Natural killer cell (primary cell): ENCODE measurements at places on chromosomes 11 and 22. TPM values are rescaled to one million over a fixed set of nuclear protein-coding genes. Genes with fewer than 3 reads are reported as not detected.

MTFP1 gene
- total RNA-seq, result 15.7 TPM

EMID1 gene
- total RNA-seq, result 0.65 TPM

SHISAL1 gene
- not detected for total RNA-seq

PATE2 gene
- total RNA-seq, result not detected

BRSK2 gene
- total RNA-seq, result 0.14 TPM

- no peak for DNase-seq
Measured at GRCh38 chr11:77821349-77821851, 456 bp downstream of the AAMDC start.

DNA sequence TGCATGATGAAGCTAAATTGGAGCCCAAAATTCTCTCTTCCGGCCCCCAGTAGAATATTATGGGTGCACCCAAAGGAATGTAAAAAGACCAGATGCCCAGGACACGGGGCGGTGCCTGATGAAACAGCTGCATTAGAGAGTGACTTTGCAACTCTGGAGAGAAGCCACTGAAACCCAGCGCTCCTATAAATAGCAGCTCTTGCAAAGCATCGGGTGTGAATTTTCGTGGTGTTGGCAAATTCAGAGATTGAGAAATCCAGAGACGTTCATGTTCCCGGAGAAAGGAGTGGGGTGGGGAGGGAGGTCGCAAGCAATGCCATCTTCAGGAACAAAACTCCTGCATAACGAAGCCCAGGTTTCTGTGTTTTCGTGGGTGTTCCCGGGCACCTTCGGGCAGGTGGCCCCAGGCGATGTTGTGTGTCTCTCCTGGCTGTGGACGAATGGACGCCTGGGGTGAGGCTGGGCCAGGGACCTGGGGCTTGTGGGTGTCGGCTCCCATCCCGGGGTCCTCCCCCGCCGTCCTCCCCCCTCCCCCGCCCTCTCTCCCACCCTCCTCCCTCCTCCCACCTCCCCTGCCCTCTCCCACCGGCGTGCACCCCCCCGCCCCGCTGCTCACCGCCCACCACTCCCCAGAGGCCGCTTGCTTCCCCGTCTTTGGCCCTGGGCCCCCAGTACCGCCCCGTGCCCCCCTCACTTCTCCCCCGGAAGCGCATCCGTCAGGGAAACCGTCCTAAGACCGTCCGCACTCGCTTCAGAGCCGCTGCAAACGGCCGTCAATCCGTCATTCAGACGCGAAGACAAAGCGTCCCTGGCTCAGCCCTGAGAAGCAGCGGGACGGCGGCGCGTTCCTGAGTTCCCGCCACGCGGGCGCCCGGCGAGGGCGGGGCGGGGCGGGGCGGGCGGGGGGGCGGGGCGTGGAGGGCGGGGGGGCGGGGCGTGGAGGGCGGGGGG is 26.7 kb upstream of the TOLLIP start:
- DNase-seq, result peak; percentile 57

- DNase-seq, result no peak
Measured at GRCh38 chr11:45321669-45322068, 35.5 kb upstream of the SYT13 start.

DNA sequence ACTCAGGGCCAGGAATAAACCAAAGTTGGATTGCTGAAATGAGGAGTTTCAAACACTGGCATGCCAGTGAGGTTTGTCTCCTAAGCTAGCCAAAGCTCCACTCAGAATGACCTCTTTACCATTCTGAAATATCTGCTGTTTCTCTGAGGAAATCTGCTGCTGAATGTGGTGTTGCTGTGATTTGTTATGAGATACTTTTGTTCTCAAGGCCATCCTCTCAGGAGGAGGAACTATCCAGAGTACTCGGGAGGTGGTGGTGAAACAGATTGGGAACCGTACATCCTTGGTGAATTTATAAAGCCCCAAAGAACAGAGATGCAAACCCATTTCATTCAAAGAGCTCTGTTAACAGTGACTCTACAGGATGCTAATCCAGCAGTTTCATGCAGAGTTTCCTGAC is 50.5 kb downstream of the BDNF start:
- DNase-seq, result no peak

DNA sequence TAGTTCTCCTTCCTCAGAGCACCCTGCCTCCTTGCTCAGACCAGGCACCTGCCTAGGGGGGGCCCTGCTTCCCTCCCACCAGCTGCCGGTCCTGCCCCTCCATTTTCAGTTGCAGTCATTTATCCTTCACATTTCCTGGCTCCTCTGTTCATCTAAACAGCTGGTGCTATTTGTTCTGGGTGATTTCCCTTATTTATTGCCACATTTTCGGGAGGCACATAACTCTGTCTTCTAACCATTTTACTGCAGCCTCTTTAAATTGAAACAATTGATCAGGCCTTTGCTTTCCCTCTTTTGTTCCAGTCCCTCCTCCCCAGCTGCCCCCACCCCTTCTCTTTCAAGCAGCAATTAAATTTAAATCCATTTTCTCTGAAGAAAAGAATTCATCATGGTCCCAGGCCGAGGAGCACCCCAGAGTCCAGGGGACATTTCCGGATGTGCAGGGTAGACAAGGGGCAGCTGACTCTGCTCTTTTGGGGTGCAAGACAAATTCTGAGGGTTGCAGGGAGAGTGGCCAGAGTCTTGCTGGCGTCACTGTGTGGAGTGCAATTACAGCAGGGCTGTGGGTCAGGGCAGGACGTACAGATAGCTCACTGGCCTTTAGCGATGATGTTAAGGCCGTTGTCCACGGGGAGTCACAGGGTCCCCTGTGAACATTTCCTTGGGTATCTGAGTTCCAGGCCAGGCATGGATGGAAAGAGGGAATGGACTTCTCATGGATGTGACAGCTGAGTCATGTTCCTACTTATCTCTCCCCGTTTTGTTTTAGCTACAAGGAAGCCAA is 476.4 kb downstream of the TBC1D22A start:
- DNase-seq, result no peak

- no peak for DNase-seq
Measured at GRCh38 chr11:83510530-83511460, 224.6 kb upstream of the CCDC90B start.

DNA sequence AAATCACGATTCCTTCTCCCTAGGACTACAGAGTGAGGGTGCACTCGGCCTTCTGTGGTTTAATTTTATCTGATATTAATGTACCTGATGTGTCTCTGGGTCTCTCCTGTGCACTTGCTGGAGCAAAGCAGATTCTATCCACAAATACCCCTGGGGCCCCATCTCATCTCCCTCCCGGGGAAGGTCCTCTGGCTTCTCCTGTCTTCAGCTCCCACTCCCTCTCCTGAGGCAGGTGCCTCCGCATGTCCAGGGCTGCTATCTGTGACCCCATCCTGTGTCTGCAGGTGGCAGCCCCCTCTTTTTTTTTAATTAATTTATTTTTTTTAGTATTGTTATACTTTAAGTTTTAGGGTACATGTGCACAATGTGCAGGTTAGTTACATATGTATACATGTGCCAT is 558.7 kb downstream of the BRD1 start:
- DNase-seq, result no peak

DNA sequence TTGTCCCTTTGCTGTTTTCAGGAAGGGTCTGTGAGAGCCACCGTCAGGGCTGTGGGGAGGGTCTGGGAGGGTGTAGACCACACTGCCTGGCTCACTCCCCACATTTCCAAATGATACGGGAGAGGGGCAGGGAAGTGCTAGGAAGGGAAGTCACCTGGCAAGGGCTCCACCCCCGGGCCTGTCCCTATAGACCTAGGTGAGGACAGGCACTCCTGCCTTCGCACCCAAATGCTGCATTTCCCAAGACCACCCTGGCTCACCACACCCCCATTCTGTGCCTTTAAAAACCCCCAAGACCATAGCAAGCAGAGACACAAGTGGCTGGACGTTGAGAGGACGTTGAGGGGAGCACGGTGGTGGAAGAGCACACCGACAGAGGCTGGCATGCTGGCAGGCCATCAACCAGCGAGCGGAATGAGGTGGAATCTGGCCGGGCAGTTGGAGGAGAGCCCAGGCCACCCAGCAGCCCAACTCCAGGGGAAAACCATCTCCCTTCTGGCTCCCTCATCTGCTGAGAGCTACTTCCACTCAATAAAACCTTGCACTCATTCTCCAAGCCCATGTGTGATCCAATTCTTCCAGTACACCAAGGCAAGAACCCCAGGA is 45.7 kb downstream of the GNB1L start:
- DNase-seq, result no peak

GRCh38 chr11:104467404-104467803 is 303.5 kb upstream of the PDGFD start:
- no peak for DNase-seq

DNA sequence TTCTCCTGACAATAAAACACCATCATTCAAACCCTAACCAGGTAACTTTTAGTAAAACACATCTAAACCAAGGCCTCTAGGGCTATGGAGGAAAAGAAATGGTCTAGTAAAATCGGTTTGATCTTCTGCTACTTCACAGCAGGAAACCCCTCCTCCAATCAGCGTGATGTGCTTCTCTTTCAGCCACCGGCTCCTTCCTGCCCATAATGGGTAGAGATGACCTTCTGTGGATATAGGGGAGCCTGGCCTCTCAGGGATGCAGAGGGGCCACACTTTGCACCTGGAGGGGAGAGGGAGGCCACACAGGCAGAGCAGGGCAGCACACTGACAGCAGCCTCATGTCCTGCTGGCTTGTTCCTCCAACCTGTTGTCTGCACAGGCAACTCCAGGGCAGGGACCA is 6.9 kb downstream of the EHD1 start:
- no peak for DNase-seq

DNA sequence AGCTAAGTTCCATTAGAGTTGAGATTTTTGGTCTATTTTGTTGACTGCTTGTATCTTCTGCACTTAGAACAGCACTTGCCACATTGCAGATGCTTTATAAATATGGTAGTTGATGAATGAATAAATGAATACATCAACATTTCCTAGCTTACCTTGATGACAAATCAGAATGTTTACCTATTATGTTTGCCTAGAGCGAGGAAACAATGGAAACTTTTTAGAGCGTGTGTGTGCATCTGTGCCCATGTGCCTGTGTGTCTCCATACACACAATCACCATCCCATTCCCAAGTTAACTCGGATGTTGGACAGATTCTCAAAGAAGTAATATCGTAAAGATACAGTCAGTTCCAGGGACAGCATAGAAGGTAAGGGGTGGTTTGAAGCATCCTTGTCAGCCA is 139.1 kb downstream of the DBX1 start:
- DNase-seq, result no peak

GRCh38 chr11:24872186-24872585 is 375.3 kb downstream of the LUZP2 start:
- no peak for DNase-seq

DNA sequence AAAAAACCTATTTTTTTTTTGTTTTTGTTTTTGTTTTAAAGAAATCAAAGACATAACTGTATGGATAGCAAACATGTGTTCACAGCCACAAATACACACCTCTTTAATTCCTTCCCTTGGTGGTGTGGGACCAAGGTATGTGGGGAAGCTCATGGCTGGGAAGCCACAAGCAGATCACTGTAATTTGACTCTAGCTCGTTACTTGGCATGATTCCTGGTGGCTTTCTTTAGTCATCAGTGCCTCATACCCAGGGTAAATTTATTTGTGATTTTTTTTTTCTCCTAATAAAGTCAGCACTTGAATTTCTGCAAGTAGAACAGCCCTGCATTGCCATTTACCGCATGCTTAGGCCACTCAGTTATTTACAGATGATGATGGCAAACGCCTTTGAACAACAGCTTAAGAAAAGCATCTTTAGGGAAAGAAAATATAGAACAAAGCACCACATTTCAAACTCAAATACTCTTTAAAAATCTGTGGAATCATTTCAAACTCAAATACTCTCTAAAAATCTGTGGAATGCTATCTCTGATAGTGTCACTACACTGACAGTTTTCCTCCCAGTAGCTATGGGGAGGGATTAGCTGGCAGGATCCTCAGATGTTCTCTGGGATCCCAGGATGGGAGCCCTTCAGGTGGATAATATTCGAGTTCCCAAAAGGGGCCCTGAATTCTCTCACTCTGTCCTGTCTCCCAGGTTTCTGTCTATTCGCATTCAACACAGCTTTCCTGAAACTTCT is 687.2 kb downstream of the OPCML start:
- DNase-seq, result no peak

DNA sequence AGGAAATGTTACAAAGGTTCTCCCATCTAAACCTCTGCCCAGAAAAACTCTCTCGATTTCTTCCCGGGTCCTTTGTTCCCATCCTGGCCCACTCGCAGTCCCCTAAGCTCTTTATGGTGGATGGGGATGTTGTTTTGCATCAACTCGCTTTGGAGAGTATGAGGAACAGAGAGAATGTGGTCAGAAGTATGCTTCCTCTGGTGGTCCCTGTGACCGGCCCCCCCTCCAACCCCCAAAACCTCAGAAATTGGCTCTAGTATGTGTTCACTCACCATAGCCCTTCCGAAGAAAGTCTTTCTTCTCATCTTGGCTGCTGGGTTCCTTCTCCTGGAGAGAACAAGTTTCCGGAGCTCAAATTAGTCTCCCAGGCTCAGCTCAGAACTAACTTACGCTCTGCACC is 54.4 kb downstream of the GRAMD1B start:
- no peak for DNase-seq

DNA sequence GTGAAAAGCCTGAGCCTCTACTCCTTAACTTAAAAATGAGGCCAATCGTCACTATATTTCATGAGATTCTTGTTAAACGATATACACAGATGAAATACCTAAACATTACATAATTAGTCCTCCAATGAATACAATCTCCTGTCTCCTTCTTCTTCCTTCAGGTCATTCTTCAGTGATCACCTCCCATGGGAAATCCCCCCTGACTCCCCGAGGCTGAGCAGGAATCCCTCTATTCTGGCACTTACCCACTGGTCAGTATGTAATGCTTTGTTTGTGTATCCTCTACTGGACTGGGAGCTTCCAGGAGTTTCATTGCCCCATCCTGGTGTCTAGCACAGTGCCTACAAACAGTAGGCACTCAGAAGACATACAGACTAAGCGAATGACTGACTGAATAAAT is 52.3 kb downstream of the RAB38 start:
- no peak for DNase-seq

GRCh38 chr11:119520966-119521365 is 98.0 kb upstream of the THY1 start:
- no peak for DNase-seq

DNA sequence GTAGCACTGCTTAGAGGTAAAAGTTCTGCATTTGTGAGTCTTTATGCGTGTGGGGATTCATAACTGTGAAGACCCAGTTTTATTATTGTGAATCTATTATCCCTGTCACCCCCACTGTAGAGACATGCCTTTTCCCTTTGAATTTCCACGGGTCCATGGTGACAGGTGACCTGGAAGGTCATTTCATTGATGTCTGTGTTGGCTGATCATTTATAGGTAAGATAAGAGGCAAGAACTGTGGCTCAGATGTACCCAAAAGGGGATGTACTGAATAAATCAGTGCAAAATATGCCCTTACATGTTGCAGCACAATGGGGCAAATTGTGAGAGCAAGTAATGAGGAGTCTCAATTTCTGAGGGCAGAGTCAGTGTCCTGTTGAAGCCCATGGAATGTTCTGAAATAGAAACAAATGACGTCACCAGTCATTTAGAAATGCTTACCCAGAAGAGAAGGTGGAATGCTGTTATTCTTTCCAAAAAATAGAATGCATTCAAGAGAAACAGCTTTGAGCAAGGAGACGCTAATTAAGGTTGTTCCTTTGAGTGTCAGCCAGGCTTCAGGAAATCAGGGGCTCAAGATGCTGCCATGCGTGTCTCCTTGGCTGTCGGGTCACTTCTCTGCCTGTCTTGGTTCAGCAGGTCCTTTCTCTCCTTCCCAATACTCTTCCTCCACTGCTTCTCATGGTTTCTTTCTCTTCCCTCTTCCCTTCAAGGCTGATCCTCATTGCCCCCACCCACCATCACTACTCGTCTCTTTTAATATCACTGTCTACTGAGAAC is 118.7 kb upstream of the E2F8 start:
- DNase-seq, result no peak
